Lower leg skin (tissue), 4 donors: ENCODE measurements at places on chromosomes 1 and 21. TPM values are rescaled to one million over a fixed set of nuclear protein-coding genes. Genes with fewer than 3 reads are reported as not detected.

The ASH1L gene
- total RNA-seq = 51.6 TPM

The SERTAD4 gene
- 9.6 TPM for total RNA-seq

The GJB5 gene
- total RNA-seq = 156 TPM

The FAM177B gene
- total RNA-seq = not detected

The DISC1 gene
- 7.4 TPM for total RNA-seq

The OLIG2 gene
- total RNA-seq = not detected

The PADI3 gene
- not detected for total RNA-seq

The PTPRF gene
- 229 TPM for total RNA-seq

The BCL2L15 gene
- total RNA-seq = 86.4 TPM

The UBAP2L gene
- total RNA-seq = 46.0 TPM

The CCDC185 gene
- total RNA-seq = not detected

The PLEKHN1 gene
- total RNA-seq = 45.4 TPM

The SEMA6C gene
- 10.0 TPM for total RNA-seq

The GBP2 gene
- total RNA-seq = 82.5 TPM

The TMEM125 gene
- 22.0 TPM for total RNA-seq

The SH2D5 gene
- total RNA-seq = 0.11 TPM

The ZSWIM5 gene
- total RNA-seq = 1.4 TPM

The C1QA gene
- total RNA-seq = 32.9 TPM

The GRIK1 gene
- 0.39 TPM for total RNA-seq

The TINAGL1 gene
- 39.1 TPM for total RNA-seq

The SPRR4 gene
- total RNA-seq = 31.1 TPM

The CFHR3 gene
- 0.42 TPM for total RNA-seq

The SELL gene
- not detected for total RNA-seq

The KRTAP19-3 gene
- not detected for total RNA-seq

The SPATA1 gene
- total RNA-seq = not detected

The AXDND1 gene
- not detected for total RNA-seq

The FOXD2 gene
- total RNA-seq = not detected

The ARID1A gene
- total RNA-seq = 53.3 TPM

The C1orf116 gene
- 137 TPM for total RNA-seq

The KRTAP11-1 gene
- total RNA-seq = not detected

The HSD3B2 gene
- not detected for total RNA-seq

The PHGDH gene
- total RNA-seq = 94.2 TPM

The ERO1B gene
- 5.5 TPM for total RNA-seq

The FAM72C gene
- total RNA-seq = 3.1 TPM

The NOS1AP gene
- 3.0 TPM for total RNA-seq

The SYTL1 gene
- 218 TPM for total RNA-seq

The CRYBG2 gene
- 52.3 TPM for total RNA-seq

The CFHR1 gene
- not detected for total RNA-seq

The CD1B gene
- total RNA-seq = 1.2 TPM

The CAPN8 gene
- total RNA-seq = 0.30 TPM

The S100A2 gene
- 71.5 TPM for total RNA-seq

The CLCA1 gene
- not detected for total RNA-seq

The ATF6 gene
- total RNA-seq = 33.5 TPM

The ATP6V1G3 gene
- not detected for total RNA-seq

The UMODL1 gene
- not detected for total RNA-seq

The TFAP2E gene
- 5.4 TPM for total RNA-seq

The CNKSR1 gene
- total RNA-seq = 71.4 TPM

The LAX1 gene
- 0.79 TPM for total RNA-seq

The CRYZ gene
- 25.7 TPM for total RNA-seq

The PKP1 gene
- total RNA-seq = 1,274 TPM

The NBPF15 gene
- 8.4 TPM for total RNA-seq

The GLIS1 gene
- 1.0 TPM for total RNA-seq

The NMNAT2 gene
- 0.34 TPM for total RNA-seq

The CAMK1G gene
- not detected for total RNA-seq

The CELA3A gene
- not detected for total RNA-seq

The TPTE gene
- not detected for total RNA-seq

The SLC45A1 gene
- total RNA-seq = 0.13 TPM

The VCAM1 gene
- 1.5 TPM for total RNA-seq

The TRPM2 gene
- 2.2 TPM for total RNA-seq
